ENCODE measurements at places on chromosomes 13 and 19.
A peak's percentile ranks its signal among the peaks of the same experiment; 100 is the strongest.

DNA sequence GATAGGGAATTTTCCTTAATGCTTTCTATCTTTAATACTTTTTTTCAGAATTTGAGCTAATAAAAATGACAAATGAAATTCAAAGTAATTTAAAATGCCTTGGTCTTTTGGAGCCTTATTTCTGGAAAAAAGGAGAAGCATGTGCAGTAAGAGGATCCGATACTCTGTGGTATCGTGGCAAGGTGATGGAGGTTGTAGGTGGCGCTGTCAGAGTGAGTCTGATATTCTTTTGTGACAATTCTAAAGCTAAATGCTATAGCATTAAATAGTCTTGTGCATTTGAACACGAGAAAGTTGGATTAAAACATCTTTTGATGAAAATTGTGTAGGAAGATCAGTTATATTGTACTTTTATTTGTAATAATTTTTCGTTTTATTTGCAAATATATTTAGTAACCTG lies 95.0 kb downstream of the RNF17 start:
- DNase-seq, result no peak

- DNase-seq, result peak; percentile 60
These were observed 8.0 kb downstream of the ABHD13 start for GRCh38 chr13:108226184-108226583.

- DNase-seq, result no peak
These were observed at the start of gene LAIR1 for GRCh38 chr19:54364775-54365257. Gene LAIR1, minus strand, starts transcription at chr19:54364931. Its CDS starts 127 bp downstream, at chr19:54364804.

DNA sequence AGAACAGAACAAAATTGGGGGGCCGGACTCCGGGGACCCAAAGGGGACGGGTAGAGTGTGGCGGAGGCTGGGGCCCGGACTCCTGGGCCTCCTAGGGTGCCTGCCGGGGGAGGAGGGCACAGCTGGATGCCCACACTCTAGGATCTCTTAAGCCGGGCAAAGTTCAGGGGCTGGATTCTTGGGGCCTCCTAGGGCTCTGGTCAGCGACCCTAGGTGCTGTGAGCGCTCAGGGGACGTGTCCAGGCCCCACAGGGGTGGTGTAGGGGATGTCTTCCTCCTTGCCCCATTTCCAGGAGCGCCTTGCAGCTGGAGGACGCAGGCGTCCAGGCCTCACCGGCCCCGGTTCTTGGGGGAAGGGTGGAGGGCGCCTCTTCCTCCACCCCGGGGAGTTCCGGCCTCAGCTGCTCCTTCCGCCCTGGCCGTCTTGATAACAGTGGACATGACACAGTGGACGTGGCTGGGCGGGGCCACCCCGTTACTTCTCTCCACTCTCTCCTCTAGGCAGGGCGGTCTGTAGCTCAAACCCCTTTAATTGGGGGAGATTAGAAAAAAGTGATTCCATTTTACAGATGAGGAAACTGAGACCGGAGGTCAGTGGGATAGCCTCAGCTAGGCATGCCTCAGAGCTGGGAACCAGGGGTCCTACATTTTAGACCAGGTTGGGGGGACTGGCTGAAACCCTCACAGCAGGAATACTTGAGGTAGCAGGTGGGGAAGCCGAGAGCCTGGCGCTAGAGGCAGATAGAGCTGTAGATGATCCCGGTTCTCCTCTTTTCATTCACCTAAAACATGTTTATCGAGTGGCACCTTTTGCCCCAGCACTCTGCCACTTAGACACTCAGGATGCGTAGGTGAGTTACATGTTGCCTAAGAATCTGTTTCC lies 705 bp downstream of the STXBP2 start:
- DNase-seq, result no peak

DNA sequence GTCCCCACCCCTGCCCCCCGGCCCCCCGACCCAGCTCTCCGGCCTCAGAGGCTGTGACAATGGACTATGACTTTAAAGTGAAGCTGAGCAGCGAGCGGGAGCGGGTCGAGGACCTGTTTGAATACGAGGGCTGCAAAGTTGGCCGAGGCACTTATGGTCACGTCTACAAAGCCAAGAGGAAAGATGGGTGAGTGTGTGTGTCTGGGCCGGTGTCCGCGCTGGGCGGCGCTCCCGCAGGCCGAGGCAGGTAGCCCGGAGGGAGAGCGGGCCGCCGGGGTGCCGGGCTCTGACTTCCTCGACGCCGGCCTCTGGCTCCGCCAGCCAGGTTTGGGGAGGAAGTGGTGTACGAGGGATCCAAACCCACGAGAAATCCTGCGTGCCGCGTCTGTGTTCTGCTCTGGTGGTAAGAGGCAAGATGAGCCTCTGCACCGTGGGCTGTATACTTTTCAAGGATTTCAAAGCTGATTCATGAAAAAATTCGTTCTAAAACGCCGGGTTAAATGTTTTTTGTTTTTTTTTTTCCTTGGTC lies 718 bp downstream of the CDK8 start:
- no peak for DNase-seq

GRCh38 chr19:3056417-3057088 lies 5.7 kb downstream of the TLE5 start:
- peak; percentile 87 for DNase-seq

GRCh38 chr19:20151617-20152145 lies 15.3 kb upstream of the ZNF486 start:
- DNase-seq, result no peak

GRCh38 chr13:31322026-31322425 lies 122.3 kb downstream of the B3GLCT start:
- DNase-seq, result no peak

GRCh38 chr19:21655540-21656126 lies 111.7 kb downstream of the ZNF100 start:
- DNase-seq, result no peak

DNA sequence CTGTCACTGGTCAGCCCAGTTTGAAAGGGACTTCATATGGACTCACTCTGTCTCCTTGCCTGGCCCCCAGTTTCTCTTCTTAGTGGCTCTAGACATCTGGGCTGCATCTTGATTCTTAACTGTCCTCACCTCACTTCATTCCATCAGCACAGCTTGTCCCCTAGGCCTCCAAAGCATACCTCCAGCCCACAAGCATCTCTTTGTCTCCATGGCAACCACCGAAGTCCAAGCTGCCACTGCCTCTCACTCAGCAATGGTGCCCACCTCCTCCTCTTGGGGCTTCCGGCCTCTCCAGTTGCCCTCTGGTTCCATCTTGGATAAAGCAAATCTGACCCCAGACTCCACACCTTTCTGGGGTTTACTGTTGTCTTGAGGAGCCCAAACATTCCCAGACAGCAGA lies 9.9 kb upstream of the KLHL26 start:
- DNase-seq, result no peak

DNA sequence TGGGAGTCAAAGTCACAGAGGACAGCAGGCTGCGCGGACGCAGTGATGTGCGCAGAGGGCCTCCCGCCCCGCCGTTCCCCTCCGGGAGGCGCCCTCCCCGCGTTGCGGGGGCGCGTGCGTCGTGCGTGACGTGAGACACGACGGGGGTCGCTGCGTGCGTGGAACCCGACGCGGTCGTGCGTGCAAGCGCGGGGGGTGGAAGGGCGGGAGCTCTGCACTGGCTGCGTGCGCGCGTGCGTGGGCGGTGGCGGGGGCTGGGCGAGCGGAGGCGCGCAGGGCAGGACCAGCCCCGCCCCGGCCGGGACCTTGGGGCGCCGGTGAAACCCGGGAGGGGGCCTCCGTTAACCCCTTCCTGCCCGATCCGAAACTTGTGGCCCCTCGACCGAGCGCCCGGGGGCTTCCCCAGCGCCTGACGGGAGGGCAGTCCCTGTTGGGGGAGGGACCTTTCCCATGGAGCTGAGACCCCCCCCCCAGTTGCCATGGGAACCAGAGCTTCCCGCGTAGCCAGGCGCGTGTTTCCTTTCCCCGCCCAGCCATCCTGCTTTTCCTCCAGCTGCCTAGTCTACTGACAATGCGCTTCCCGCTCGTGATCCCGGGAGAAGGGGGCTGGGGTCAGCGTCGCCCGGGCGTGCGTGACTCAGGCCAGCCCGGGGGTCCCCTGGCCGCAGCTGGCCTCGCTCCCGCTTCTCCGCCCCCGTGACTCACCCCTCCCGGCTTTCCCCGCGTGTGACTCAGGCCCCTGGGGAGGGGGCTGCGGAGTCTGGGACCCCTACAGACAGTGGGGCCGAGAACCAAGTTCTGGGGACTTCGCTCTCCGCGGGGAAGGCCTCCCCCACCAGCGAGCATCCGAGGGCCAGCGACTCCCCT lies 7.3 kb upstream of the HOOK2 start:
- peak; percentile 86 for DNase-seq

DNA sequence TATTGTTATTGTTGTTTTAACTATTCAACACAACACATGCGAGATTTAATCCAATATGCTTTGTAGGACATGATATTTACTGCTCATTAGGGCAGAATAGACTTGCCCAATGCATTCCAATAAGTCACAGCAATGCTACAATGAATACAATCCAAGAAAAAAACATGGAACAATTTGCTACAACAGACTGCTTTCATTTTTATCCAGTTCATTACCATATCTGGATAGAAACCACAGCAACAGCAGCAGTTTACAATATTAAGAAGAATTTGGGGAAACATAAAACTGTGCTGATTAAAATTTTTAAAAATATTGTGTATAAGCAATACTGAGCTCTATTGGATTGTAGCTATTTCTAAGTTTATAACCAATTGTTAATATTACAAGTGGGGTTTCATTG lies 833.0 kb downstream of the DIAPH3 start:
- no peak for DNase-seq

DNA sequence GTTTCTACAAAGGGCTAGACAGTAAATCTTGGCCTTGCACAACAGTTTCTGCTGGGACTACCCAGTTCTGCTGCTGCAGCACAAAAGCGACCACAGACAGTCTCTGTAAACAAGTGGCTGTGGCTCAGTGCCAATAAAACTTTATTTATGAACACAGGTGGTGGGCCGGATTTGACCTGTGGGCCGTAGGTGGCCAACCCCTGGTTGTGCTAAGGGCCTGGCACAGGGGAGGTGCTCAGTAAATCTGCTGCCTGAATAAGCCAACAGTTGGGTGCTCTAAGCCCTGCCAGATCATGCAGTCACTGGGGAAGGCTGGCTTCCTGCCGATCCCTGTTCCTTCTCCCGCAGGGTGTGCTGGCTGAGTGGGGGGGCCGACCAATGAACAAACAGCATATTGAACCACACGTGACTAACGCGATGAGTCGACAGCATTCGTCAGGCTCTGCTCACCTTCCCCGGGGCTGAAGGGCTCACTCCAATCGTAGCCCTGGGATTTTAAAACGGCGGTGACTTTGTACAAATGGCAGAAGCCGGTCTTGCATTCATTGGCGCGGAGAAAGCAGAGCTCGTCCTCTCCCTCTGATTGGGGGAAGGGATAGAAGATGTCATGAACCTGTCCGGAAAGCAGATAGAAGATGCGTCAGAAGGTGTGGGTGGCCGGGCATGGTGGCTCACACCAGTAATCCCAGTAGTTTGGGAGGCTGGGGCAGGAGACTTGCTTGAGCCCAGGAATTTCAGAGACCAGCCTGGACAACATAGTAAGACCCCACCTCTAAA lies 24.3 kb upstream of the MYDGF start:
- DNase-seq, result peak; percentile 8

- DNase-seq, result no peak
These were observed 752.2 kb downstream of the EFNB2 start for GRCh38 chr13:105783261-105783660.

DNA sequence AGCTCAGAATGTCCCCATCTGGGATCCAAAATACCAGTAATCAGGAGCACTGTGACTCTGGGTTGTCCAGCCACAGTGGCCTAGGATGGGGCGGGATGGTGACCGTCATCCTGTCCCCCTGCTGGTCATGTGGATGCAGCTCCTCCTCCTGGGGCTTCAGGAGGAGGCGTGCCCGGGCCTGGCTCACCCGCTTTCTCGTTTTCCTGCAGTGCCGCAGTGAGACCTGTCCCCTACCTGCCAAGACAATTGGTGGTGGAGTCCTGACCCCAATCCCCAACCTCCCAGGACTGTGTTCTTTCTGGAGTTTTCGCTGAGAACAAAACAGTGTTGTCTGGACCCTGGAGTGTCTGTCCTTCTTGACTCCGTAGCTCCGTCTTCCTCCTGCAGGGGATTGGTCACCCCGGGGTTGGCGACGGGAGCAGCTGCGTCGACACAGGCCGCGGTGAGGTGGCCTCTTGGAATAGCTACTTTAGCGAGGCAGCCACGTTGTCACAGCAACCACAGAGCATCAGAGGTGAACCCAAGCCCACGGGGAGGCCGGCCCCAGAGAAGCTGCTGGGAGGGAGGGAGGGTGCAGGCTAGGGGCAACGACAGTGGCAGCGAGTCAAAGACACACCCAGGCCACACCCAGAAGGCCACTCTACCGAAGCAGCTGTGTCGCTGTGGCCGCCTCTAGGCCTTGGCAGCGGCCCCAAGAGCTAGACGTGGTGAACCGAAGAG lies 10.2 kb upstream of the EMC10 start:
- no peak for DNase-seq

DNA sequence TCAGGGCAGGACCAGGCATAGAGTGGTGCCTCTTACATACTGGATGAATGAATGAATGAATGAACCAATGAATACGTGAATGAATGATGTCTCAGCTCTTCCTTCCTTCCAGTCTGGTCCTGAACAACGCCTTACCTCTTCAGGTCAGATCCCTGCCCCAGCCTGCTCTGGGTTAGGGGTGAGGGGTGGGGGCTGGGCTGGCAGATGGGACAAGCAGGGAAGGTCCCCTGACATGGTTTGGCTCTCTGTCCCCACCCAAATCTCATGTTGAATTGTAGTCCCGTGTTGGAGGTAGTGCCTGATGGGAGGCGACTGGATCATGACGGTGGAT lies 9.3 kb downstream of the DIRAS1 start:
- DNase-seq, result no peak

GRCh38 chr19:28868836-28869235 lies 344.1 kb downstream of the UQCRFS1 start:
- DNase-seq, result no peak

GRCh38 chr19:7901337-7901736 lies 2.3 kb upstream of the MAP2K7 start:
- no peak for DNase-seq

- DNase-seq, result no peak
These were observed 46.0 kb downstream of the TNFRSF19 start for GRCh38 chr13:23616228-23616627.

DNA sequence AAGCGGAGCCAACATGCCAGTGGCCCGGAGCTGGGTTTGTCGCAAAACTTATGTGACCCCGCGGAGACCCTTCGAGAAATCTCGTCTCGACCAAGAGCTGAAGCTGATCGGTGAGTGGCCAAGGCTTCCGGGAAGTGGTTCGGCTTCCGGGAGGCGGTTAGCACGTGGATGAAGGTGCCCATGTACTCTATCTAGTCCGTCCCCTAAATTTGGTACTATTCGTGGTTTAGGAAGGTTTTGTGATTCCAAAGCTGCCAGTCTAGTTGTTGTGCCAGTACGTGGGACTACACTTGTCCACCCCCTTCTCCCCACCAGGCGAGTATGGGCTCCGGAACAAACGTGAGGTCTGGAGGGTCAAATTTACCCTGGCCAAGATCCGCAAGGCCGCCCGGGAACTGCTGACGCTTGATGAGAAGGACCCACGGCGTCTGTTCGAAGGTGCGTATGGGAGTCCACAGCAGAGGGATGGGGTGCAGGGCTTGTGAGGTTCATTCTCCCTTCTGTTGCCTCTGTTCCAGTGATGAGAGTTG lies 579 bp downstream of the RPS9 start:
- DNase-seq, result no peak

DNA sequence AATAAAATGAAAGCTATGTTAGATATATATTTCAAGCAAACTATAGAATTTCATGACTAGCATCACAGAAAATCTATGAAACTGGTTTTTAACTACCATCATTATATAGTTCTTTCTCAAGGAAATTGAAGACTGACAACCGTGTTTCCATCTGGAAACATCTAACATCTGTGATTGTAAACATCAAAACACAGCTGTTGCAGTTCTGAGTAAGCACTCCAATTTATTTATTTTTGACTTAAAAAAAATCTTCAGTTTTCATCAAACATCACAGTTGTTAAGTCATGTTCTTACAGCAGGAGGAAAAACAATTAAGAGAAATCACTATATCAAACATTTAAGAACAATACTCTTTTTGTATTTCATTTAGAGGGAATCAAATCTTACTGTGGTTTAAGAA lies 1653.0 kb upstream of the MIR17HG start:
- DNase-seq, result no peak
